ENCODE measurements at places on chromosomes 1 and 21.

GRCh38 chr1:103109311-103109920, 1.1 kb upstream of the COL11A1 start:
- DNase-seq, result no peak

DNA sequence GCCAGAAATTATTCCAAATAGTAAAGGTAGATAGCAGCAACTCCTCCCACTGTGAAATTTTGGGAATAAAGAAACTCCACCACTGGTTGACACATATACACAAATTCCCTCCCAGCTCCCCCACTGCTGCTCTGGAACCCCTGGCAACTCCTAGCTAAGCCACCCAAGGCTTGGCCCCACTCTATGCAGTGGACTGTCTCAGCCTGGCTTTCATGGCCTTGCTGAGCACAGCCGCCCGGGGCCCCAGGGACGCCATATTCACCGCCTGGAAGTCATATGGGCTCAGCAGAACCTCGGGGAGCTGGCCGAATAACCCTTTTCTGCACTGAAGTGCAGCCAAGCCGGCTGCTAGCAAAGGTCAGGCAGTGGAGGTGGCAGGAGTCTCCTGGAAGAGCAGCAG, 15.4 kb upstream of the RBM34 start:
- no peak for DNase-seq

DNA sequence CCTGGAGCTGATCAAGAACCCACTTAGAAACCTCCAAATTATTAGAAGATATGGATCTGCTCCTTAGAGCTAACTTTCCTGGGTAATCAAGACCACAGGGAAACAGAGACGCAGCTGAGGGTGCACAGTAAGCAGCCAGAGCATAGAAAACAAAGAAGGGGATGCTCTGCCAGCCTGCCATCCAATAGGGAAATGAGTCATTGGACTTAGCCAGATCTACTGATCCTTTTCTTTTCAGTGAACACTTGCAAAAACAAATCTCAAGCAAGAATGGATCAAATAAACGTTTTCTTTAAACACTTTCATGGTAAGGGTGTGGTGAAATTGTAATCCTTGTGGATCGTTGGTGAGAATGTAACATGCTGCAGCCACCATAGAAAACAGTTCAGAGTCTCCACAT, 474.0 kb downstream of the LTN1 start:
- DNase-seq, result no peak

DNA sequence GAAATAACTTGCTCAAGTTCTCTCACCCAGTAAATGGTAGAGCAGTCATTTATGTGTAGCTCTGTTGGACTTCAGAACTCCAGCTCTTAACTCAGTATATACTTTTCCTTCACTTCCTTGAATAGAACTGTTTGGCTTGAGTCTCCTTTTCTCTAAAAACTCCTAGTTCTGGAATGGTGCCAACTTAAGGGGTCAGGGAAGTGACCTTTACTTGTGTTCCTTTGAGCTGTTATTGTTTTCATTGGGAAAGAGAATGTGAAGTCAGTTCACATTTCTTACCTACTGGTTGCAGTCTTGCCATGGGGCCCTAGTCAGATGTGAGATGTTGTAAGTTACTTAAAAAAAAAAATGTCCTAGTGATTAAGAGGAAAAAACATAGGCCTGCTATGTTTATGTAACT, 77.0 kb upstream of the MACF1 start:
- DNase-seq, result no peak

DNA sequence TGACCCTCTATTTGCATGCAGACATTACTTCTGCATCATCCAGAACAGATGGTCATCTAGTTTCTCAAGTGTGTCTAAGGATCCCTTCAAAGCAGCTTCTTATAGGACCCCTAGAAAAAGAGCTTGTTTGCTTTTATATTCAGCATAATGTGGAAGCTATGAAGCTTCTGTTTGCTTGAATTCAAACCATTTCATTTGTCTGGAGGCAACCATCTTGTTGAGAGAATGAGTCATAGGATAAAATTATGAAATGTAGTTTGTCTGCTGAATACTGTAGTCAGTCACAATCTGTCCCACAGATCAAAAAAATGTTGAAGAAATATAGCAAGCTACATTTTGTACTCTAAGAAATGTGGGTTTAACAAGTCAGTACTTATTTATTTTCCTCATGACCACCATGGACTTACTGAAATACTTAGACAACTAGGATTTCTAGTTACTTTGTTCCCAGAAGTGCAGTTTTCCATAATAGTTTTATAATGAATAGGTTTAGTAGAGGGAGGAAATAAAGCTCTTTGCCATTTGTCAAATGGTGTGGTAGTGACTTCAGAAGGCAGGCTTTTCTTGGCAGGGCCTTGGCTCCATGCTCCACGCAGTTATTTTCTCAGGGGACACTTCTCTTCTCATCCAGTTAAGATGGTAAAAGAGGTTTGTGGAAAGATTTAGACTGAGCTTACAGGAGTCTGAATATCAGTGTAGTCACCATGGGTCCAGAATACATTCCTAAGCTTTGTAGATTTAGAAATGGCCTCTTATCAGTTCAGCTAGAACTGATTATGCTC, 74.8 kb upstream of the DEPDC1 start:
- DNase-seq, result no peak

DNA sequence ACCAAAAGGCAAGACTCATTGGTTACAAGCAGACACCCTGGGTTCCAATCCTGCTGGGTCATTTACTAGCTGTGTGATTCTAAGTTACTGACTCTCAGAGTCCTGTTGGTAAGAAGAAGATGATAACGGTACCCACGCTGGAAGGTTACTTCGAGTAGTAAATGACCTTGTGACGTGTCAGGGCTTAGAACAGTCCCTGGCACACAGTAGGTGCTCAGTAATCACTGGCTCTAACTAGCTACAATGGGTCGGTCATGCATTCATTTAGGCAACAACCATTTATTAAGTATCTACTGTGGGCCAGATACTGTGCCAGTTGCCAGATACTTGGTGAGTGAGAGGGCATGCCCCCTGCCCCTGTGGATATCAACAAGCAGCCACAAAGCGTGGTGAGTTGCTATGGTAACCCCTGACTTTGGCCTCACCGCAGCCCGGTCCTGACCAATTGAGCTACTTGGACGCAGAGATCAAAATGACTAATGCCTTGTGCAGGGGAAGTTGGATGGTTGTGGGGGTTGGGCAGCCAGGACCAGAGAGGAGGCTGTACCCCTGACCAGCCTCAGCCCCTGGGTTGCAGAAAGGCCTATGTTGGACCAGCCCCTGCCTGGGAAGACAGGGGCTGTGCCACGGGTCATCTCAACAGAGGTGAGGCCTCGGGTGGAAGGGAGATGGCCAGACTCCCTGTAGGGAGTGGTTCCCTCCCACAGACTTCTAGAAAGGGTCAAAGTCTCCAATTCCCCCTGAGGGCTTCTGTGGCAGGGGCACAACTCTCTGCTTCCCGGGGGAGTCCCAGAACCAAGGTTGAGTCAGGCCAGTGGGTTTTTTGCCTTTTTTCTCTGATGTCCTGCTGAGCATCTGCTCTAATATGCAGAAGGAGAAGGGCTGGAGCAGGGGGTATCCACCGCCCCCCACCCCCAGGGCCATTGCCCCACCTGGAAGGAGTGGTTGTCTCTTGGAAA, 16.0 kb downstream of the DHRS3 start:
- DNase-seq, result no peak

- no peak for DNase-seq
These were observed 11.4 kb downstream of the UBASH3A start for GRCh38 chr21:42414928-42415769.

GRCh38 chr1:74396933-74397332, 115.5 kb downstream of the LRRC53 start:
- DNase-seq, result no peak

DNA sequence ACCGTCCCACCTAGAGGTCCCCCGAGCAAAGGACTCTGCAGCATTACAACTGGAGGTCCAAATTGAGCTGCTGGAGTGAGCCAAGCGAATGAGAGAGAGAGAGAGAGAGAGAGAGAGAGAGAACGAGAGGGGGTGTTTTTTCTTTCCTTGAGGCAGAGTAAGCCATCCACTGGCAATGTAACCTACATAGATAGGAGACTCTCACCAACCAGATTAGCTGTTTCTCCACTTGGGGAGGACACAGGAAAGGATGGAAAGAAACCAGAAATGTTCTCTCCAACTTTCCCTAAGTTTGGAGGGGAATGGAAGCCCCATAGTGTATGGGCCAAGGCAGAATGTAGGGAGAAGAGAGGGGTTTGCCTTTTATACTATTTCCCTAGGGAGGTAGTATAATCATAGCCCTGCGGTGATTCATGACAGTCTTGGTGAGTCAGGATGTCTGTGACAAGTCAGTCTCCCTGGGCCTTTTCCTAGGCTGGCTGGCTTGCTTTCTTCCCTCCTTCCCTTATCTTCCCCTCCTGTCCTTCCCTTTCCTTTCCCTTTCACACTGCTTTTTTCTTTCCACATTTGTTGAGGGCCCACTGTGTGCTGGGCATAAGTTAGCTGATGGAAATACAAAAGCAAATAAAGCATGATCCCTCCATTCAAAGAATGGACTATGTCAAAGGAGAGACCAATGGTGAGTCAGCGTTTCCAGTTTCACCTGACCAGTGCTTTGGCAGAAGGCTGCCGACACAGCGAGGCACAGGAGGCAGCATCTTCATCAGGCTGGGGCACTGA, 7.1 kb downstream of the FNDC7 start:
- DNase-seq, result no peak

DNA sequence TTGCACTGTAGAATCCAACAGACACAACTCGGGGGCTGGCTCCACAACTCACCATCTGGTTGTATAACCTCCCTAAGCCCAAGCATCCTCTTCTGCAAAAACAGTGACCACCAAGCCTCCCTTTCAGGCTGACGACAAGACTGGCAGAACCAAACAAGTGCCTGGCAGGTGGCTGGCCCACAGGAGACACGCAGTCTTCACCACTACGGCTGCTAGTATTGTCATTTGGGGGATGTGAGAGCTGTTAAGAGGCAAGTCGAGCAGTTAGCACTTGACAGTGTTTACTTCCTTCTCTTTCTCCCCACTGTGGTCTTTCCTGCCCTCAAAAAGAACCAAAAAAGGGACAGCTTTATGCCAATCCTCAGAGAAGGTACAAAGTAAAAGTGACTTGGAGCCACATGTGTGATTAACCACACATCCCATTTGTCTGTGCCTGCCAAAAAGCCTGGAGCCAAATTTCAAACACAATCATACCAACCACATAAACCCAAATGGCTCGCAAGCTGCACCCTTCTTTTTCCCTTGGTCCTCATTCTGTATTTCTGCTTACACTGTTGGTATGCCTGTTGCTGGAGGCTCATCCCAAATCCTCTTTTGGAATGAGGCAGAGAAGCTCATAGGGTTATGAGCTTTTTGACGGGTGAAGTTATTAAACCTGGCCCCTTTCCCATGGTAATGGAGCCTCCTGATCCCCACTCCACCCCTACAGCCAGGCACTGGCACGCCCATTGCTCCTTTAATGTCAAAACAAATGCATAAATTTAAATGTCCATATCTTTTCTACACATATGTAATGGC, 94.1 kb downstream of the TGFBR3 start:
- no peak for DNase-seq

DNA sequence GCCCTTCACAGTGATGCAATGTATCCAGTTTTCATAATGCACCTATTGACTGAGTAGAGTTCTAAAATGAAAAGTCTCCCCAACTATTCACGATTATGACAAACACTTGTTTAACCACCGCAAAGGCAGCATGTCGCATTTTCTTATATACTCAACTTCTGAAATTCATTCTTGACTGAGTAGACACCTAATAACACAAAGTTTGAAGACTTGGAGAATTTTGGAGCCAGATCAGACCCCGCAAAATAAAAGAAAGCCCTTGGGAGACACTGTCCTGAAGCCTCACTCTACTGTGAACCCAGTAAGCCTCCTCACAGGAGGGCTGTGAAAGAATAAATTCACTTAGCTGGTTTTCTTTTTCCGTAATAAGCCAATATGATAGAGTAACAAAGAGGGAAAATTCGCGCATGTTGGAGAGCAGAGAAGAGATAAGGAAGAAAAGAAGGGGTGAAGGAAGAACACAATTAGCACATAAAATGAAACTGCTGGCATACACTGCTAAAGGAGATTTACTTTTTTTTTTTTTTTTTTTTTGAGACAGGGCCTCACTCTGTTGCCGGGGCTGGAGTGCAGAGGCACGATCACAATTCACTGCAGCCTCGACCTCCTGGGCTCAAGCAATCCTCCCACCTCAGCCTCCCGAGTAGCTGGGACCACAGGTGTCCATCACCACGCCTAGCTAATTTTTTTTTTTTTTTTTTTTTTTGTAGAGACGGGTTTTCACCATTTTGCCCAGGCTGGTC, 492 bp upstream of the COLGALT2 start:
- no peak for DNase-seq
